NCI-H2081 treated with DMSO at 0.1 percent for 48 hours (cell line): ENCODE measurements at places on chromosomes 11 and 22.

DNA sequence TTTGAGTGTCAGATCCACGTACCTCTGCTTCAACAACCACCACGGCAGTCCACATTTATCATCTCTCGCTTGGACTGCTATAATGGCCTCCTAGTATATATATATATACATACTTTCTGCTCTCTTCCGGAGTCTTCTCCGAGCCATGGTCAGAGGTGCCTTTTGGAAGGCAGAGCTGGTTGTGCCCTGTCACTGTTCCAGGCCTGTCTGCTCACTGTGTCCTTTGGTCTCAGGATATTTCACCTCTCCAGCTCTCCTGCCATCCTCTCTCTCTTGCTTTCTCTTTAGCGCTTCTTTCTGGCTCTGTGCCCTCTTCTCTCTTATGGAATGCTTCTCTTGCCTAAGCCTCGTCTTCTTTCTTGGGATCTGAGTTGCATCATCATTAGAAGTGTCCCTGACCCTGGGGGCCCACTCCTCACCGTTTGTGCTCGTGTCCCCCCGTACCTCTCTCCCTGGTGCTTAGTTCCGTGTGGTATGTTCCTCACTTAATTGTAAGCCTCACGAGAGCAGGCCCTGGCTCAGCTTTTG lies 86.1 kb upstream of the RASSF10 start:
- DNase-seq = no peak

DNA sequence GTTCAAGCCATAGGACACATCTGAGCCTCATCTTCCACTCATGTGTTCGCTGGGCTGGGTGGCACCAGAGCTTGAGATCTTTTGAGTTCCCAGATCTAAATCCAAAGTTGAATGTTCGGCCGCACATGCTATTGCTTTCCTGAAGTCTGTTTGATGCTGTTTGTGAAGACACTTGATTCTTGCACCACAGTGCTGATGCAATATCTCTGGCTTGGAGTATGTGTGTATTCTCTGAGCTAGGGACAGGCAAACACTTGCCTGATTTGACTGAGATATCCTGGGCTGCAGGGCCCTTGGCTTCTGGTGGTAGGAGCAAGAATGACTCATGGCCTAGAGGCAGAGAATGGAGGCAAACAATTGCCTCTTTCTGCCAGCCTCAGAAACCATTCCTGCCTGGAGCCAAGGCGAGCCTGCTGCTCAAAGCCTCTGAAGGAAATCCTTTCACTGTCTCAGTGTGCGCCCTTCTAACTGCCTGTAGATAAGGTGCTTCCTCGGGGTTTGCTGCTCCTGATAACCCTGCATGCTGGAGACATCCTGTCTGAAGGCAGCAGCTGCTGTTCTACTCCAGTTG lies 73.0 kb downstream of the CYB5R2 start:
- DNase-seq = no peak

DNA sequence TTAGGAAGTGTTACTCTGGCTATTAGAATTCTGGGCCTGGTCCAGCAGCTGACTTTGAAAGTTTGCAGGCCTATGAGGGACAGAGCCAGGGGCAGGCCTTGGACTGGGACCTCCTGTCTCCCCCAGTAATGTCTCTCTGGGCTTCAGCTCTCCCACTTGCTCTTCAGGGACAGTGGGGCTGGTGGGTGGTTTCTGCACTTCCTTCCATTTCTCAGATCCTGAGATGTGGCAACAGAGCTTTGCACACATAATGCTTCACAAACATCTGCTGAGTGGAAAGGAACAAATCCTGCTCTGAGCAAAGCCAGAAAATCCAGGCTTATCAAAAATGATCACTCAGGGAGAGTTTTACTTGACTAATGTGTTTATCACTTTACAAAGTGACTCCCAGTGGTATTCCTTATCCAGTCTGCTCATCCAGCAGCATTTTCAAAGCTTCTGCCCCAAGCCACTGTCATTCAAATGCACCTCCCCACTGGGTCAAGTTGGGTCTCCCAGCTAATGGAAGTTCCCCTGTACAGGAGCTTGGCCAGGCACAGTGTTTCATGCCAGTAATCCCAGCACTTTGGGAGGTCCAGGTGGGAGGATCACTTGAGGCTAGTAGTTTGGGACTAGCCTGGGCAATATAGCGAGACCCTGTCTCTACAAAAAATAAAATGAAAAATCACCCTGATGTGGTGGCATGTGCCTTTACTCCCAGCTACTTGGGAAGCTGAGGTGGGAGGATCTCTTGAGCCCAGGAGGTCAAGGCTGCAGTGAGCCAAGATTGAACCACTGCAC lies 13.5 kb upstream of the OSBP2 start:
- no peak for DNase-seq

- no peak for DNase-seq
These were observed 47.2 kb upstream of the BLID start for GRCh38 chr11:122163053-122163819.

DNA sequence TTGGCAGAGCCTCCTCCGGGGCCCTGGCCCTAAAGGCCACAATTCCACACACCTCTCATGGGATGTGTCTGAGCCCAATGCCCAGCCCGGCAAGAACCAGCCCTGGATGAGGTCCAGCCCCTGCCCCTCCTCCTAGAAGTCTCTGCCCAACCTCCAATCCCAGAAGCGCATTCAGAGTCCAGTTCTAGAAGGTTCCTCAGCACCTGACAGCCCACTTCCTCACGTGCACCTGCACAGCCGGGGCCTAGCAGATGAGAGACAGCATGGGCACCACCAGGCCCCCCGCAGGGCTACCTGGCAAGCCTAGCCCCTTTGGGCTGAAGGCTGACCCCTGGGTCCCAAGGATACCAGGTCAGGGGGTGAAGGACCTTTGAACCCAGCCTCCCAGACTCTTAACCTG lies 11.5 kb upstream of the CDKN1C start:
- no peak for DNase-seq

DNA sequence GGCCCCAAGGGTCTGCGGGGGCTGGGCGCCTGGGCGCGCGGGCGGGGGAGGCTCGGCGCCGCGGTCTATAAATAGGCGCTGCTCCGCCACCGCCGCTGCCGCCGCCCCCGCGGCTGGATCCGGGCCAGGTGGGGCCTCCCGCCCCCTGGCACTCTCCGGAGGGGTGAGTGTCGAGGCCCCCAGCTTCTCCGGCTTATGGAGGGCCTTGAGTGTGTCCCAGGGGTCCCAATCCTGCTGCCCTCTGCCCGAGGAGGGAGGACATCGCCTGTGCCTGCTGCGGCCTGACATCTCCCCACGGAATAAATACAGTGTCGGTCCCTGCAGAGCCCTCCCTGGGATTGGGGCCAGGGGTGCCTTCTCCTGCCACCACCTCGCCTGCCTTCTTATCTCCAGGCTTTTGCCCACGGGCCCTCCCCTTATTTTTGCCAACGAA lies 4.3 kb upstream of the GP1BB start:
- DNase-seq = no peak

DNA sequence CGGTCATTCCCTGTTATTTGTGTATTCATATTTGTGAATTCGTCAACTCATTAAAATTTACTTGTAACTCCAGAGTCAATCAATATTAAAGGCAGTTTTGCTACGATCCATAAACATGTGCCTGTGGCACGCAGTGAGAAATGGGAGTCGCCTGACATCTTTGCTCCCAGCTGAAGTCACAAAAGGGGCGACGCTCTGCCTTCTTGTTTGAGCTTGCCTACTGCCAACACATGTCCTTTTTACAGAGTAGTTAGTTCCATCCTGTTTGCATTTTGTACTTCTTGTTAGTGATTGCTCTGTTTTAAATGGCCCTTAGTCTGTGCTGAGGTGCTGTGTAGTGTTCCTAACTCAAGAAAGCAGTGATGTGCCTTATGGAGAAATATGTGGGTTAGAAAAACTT lies 305.3 kb downstream of the ETS1 start:
- no peak for DNase-seq

DNA sequence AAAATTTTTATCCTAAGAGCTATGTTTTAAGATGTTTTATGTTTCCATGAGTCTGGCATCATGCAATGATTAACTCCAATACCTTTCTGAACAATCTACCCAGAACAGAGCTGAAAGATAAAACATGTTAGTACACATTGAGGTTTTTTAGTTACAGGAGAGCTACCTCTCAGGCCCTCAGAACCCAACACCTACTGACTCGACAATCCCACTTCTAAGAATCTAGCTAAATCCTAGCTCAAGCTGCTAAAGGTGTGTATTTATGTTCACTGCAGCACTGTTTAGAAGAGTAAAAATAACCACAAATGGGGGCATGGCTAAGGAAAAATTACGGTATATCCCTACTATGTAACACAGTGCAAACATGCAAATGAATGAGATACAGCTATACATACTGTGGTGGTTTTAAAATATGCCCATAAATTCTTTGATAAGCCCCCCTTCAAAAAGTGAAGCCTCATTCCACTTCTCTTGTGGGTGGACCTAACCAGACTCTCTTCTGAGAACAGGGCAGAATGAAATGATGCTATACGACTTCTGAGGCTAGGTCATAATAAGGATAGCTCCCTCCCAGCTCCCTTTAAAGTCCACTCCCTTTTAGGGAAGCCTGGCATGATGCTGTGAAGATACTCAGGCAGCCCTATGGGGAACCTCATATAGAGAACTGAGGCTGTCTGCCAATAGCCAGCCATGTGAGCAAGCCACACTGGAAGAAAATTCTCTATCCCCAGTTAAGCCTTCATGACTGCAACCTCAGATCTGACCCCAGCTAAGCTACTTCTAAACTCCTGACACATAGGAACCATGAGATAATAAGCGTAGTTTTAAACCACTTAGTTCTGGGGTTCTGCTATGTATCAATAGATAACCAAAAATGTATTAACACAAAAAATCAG lies 29.5 kb downstream of the TMEM123 start:
- DNase-seq = no peak

GRCh38 chr22:46865052-46865434 lies 102.6 kb downstream of the TBC1D22A start:
- DNase-seq = no peak

GRCh38 chr11:88359541-88359940 lies 22.0 kb upstream of the CTSC start:
- no peak for DNase-seq

DNA sequence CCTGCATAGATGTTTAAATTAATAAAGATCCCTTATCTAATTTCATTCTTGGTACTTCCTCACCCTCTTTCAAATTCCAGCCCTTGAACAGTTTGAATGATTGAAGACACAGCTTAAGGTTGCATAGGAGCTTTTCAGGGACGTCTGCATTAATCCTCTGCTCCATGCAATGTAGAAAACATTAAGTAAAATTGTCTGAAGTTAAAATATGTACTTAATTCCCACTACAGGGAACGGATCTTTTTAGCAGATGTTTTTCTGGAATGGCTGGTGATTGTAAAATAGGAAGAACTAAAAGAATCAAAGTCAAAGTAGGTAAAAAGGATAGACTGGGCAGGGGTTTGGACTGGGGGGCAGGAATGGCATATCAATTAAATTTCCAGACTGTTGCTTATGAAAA lies 58.9 kb downstream of the ABTB2 start:
- no peak for DNase-seq

DNA sequence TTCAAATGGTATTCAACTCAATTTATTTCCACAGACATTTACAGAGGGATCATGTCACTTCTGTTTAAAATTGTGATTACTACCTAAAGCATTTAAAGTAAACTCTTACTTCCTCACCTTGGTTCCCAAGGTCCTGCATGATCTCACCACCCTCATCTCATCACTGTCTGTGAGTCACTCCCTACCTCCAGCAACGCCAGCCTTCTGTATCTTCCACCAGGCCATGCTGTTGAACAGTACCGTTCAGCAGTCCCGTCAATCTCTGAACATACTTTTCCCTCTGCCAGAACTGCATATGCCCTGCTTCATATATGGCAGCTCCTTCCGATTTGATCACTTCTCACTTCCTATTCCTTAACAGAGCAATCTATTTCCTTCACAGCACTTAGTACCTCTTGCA lies 2.0 kb downstream of the FBXO3 start:
- no peak for DNase-seq

GRCh38 chr11:62514151-62514550 lies 32.5 kb downstream of the AHNAK start:
- no peak for DNase-seq

GRCh38 chr22:36289406-36289870 lies 36.5 kb downstream of the APOL1 start:
- DNase-seq = no peak

DNA sequence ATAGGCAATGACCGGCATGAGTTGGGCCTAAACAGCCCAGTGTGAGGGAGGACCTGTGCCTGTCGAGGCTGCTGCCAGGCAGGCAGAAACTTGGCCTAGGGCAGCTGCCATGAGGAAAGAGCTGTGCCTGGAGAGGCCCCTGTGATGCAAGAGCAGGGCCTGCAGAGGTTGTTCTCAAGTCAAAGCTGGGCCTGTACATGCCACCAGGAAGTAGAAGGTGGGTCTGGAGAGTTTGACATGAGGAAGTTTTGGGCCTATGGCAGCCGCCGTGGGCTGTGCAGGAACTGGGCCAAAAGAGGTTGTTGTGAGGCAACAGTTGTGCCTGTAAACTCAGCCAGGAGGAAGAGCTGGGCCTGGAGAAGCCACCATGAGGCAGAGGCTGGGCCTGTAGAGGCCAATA lies 43.2 kb downstream of the OR4C45 start:
- DNase-seq = no peak

DNA sequence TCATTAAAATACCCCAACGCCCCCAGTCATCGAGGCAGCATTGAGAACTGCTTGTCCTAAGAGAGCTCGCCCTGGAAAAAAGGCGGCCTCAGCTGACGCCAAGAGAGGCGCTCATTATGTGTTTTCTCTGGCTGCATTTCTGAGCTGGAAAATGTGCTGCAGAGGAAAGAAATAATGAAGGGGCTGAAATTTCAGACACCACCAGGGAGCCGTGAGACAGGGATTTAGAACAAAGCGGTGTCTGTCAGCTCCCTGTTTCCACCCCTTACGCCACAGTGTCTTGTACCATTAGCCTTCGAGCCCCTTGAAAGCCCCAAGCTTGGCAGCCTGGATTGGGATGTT lies 14.4 kb downstream of the USH1C start:
- DNase-seq = no peak

DNA sequence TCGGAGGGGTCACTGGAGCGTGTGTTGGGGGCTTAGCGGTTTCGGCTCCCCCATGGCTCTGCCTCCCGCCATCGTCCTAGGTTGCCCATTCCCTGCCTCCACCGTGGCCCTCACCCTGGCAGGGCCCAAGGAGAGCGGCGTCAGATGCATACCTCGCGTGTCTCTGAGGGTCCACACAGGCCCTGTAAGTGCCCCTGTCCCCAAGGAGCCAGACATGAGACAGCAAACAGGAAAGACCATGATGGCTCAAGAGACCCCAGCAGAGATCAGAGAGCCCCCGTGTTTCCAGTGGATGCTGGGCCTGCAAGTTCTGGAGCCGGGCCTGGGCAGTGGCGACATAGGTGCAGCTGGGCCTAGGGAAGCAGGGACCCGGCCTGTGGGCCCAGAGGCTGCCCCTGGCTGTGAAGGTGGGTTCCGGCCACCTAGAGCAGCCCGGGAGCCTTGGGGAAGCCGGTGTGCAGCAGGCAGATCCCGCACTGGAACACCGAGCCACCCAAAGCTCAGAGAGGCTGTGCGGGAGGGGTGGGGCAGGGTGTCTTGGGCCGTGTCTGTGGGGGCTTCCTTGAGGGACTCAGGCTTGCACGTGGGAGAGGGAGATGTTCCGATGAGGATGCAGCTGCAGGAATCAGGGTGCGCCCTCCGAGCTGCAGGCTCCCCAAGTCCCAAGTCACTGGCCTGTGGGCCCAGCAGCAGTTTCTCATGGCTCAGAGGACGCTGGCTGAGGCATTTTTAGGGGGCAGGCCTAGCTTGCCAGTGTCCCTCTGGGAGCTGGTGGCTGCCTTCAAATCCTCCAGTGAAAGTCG lies 126.4 kb downstream of the KCNQ1OT1 start:
- no peak for DNase-seq
